Midbrain (tissue), 1 donor: ENCODE measurements at places on chromosomes 3 and 15.

DNA sequence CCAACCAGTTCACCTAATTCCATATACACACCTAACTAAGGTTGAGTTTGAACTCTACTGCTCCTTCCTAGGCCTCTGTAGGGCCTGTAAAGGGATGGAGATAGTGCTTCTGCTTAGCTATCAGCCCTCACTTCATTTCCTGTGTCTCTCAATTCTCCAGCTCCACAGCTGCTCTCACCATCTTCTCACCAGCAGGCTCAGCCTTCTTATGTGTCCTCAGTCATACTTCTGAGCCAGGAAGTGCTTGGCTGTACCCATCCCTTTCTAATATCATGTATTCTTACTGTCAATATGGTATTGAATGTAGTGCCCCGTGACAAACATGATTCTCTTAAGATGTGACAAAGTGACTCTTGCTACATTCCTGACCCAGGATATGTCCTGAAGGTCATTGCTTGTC, 116.9 kb downstream of the SLC9A9 start:
- no peak for DNase-seq

DNA sequence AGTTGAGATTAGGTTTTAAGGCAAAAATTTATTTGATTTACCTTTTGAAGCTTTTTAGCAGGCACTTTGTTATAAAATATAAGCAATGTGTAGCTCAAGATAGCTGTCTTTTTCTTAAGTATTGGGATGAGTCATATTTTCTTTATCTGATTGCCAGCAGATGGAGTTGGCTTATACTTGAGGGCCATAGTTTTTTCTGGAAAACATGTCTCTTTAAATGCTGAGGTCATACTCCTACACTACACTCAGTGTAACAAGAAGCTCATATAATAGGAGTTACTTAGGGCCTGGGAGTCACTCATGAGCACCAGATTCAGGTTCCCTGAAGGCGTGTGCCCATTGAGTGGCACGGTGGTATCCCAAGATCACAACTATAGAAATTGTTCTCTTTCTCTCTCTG, 579.8 kb downstream of the EDEM1 start:
- no peak for DNase-seq

DNA sequence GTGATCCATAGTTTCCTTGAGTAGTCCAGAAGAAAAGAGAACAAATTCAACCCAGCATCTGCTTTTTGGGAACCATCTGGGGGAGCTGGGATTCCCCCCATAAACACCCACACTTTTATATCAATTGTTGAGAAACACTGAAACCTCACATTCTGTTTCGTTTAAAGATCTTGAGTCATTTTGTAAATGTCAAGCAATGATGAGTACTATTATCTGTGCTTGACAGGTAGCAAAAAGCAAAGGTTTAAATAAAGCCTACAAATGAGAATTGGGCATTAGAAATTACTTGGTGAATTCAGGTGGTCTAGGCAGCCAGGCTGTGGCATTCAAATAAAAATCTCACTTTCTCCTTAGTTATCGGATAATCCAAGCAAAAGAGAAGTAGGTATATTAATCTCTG, 75.7 kb downstream of the TMEM266 start:
- no peak for DNase-seq

DNA sequence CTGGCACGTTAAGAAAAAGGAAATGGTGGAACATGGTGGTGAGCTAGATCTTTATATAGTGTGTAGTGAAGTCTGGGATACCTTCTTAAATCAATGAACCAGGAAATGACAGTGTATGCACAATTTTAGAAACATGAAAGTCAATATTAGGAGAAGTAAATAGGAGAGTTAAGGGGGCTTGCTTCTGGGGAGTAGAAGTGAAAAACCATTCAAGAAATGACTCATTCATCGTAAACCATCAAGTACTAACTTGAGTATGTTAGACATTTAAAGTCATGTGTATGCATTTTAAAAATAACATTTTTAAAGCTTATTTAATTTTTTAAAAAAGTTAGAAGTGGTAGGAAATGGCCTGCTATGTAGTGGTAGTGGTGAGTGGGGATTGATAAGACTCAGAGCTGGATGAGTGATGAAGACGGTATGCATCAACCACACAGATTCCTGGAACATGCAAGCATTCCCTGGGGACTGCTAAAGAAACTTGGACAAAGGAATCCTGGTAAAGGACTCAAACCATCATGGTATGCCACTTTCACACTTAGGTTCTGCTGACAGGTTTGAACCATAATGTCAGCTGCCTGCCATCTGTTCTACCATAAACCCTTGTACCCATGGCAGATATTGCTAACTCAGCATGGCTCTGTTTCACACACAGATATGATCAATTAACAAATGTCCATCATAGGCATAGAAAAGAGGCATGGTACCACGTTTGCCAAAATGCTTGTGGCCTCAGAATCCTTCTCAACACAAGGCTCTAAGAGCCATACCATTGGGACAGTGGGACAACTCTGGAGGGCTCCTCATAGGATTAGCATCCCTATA, 28.9 kb upstream of the MITF start:
- no peak for DNase-seq

- DNase-seq = peak; percentile 30
Measured at GRCh38 chr15:51793521-51794305, 35.7 kb upstream of the TMOD3 start.
